ENCODE measurements at places on chromosomes 5 and 9.

DNA sequence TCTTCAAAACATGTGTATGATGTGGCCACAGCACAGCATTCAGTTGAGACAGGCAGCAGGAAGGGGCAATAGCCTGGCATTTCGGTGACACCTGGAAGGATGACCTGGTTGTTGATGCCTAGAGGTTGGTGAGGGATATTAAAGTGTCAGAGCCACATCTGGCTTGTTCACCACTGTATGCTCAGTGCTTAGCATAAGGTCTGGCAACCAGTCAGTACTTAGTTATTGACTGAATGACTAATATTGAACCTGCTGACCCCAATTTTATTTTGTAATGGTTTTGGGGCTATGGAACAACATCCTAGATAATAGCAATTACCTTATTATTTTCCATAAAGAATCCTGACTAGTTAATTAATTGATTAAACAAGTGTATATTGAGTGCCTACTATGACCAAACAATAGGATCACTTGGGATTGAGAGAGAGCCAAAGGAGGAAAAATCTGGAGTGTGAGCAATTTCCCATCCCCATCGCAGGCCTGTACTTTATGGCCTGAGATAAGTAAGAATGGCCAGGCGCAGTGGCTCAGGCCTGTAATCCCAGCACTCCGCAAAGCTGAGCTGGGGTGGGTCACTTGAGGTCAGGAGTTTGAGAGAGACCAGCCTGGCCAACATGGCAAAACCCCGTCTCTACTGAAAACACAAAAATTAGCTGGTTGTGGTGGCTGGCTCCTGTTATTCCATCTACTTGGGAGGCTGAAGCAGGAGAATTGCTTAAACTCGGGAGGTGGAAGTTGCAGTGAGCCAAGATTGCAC, 85.4 kb upstream of the PLPP1 start:
- DNase-seq: no peak

GRCh38 chr9:96554326-96554725, 65.3 kb downstream of the CDC14B start:
- DNase-seq: no peak

- DNase-seq: no peak
These were observed 44.3 kb downstream of the GLRA1 start for GRCh38 chr5:151880324-151880723.

GRCh38 chr5:51960617-51961121, 577.4 kb downstream of the ISL1 start:
- DNase-seq: no peak

DNA sequence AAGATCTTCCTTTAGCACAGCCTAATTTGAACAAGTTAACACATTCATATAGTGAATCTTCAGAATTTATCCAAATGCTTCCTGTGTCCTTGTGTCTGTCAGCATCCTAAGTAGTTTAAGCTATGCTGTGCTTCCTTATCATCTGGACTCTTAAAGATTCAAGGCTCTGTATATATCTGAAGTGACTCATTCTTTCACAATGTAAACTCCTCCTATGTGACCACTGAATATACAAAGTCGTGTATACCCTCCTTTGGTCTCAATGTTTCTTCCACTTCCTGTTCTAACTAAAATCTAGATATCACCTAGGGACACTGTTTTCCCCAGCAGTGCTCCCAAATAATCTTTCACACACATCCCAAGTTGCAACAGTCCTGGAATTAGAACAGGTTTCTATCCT, 935.7 kb upstream of the NUDT12 start:
- no peak for DNase-seq

- DNase-seq: no peak
These were observed 52.4 kb downstream of the HMGCR start for GRCh38 chr5:75389430-75389829.

GRCh38 chr9:84241817-84242373, 98.7 kb downstream of the SLC28A3 start:
- no peak for DNase-seq

- no peak for DNase-seq
These were observed 435.7 kb downstream of the DMAC1 start for GRCh38 chr9:7363777-7364477.

DNA sequence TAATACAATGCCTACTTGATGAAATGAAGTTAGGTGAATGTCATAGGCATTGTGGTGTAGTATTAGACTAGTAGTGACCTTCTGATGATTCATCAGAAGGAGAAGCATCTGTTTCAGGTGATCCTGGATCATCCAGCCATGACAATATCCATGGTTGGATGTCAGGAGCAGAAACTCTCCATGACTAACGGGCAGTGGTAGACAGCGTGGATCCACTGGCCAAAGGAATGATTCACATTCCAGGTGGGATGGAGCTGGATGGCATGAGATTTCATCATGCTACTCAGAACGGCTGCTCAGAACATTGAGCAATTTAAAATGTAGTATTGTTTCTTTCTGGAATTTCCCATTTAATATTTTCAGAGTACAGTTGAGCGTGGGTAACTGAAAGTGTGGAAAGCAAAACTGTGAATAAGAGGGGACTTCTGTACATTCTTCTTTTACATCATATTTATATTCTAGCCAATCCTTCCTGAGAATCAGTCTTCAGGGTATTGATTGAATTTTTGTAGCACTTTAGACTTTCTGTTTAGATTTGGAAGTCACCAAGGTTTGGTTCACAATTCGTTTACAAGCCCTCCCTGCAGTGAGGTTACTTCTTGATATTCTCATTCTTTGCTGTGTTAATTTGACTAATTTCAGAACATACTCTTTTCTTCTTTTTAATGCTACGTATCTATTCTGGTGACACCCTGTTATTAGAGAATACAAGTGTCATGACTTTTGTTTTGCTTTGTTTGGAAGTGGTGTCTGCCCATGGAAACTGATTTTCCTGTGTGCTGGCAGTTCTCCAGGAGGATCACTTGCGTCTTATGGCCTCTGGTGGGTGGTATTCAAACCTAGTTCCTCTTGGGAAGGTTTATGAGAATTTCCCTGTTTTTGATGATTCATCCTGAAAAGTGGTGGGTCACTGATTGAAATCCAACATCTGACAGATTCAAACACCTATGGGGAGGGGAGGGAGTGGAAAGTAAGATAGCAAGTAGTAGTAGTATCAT, 12.2 kb upstream of the CLINT1 start:
- DNase-seq: no peak

- DNase-seq: no peak
These were observed 26.8 kb downstream of the YIPF5 start for GRCh38 chr5:144143625-144144024.

- DNase-seq: no peak
These were observed 182.2 kb downstream of the TMC1 start for GRCh38 chr9:72703574-72703973.

GRCh38 chr5:141515946-141516671, 27.2 kb downstream of the PCDHGC5 start:
- no peak for DNase-seq

DNA sequence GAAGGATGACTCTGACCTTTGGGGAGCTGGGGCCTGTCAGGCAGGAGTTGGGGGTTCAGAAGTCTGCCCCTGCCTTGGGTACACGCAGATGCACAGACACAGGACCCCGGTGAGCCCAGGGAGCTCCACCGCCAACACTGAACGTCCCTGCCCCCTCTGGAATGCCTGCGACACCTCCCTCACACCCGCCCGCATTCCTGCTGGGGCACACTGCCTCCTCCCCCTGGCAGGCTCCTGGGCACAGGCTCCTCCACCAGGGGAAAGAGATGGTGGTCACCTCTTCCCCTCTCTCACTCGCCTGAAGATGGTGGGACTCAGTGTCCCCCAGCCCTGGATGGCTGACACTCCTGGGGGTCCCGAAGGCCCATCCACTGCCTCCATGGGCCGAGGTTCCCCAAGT, 12.0 kb downstream of the CRB2 start:
- no peak for DNase-seq

GRCh38 chr5:196350-196749, 5.1 kb downstream of the LRRC14B start:
- DNase-seq: no peak

DNA sequence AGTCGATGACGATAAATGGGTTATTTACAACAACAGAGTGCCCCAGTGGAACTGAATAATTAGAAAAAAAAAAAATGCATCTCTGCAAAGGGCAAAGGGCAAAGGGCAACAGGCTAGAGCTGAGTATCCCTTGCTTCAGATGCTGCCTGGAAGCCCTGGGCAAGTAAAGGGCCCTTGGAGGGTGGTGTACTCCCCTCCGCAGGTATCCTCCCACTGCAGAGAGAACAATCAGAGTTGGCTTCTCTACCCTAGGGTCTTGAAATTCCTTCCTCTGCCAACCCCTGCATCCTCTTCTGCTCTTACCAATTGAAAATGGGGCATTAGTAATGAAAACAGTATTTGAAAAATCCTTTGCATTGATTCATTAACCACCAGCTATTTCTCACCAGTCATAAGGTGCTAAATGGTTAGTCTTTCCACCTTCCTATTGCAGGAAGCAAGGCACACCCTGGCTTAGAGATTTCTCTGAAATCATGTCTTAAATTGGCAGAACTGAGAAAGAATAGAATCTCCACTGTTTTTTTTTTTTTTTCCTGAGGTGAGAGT, 122.6 kb downstream of the SEMA6A start:
- DNase-seq: no peak

- no peak for DNase-seq
These were observed 623.5 kb upstream of the NUDT12 start for GRCh38 chr5:104186100-104186499.

DNA sequence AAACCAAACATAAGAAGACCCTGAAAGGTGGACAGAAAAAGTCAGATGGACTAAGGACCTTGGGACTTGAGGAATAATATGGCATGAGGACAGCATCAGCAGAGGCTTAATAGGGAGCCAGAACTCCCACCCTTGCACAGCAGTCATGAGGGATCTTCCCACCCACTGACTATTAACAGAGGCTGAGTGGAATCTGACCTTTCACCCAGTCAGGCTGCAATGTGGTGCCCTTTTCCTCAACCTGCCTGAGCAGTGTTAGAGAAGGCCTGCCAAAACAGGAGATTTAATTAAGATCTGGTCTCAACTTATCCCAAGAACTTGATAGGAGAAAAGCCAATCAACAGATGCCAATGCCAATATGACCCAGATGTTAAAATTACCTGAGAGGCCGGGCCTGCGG, 481.9 kb downstream of the KDM4C start:
- DNase-seq: no peak

DNA sequence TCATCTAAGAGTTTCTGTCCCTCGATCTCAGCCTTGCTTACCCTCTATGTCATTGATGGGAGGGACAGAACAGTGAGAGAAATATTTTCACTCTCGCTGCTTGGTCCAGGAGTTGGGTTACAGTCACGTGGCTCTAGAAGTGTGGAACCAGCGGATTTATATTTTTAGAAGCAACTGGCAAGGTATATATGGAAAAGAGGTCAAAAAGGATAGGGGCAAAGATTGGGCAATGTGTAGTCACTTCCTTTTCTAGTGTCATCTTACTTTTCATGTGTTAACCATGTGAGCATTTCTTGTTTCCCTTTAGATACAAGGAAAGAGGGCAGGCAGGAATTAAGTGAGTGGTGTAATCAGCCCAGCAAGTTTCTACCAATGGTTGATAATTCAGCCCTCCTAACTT, 111.5 kb upstream of the ZNF366 start:
- no peak for DNase-seq

GRCh38 chr9:74551266-74551665, 54.1 kb downstream of the RORB start:
- no peak for DNase-seq

- DNase-seq: no peak
These were observed 10.1 kb downstream of the ATG12 start for GRCh38 chr5:115831163-115831768.

- DNase-seq: no peak
These were observed 86.1 kb downstream of the CWC27 start for GRCh38 chr5:64854855-64855254.

DNA sequence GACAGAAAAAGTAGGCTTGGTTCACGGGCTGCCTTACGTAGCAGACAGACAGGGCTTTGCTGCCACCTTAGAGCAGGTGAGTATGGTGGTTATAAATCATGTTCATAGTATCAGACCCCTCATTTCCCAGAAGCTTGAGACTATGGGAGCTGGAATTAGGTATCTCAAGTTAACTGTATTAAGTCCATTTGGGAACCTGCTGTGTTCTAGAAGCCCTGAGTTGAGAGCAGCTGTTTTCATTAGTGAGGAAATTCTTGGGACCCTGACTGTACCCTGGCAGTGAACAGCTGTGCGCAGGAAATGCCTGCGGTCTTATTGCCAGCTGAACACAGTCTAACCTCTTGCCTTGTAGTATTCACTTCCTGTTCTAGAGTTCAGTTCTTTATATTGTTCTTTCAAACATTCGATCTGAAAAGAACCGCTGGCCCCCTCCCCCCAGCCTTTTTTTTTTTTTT, 29.8 kb downstream of the UGCG start:
- DNase-seq: no peak

GRCh38 chr5:132053483-132053882, 7.0 kb upstream of the IL3 start:
- DNase-seq: no peak

- no peak for DNase-seq
These were observed 56.8 kb upstream of the TRAF1 start for GRCh38 chr9:120983259-120983837.

DNA sequence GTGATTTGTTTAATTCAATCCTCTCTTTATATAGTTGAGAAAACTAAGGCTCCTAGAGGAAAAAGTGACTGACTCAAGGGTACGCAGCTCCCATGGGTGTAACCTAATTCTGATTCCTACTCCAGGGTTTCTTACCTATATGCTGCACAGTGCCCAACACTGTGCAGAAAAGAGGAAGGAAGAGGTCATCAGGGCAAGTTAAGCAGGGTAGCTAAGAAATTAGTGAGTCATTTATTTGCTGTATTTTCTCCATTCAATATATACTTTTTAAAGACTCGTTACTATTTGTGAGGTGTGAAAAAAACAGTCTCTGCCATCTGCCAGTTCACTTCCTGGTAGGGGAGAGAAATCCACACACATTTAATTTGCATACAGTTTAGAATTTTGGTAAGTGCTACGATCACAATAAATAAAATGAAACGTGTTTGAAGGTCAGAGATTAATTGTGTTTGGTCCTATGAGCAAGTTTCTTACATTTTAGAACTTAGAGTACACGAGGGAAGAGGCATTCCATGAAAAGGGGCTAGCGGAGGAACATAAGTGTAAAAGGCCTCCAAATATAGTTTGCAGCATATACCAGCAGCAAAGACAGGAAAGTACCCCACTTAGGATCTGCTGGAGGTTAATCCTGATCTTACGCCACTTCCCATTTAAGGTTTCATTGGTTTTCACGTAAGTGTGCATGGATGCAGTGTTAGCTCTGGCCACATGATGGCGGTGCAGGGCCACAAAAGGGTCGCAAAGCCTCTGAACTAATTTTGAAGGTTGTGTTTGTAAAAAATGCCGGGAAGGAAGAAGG, 59.9 kb upstream of the TLR4 start:
- peak; percentile 7 for DNase-seq

- peak; percentile 86 for DNase-seq
These were observed 46.6 kb upstream of the IPPK start for GRCh38 chr9:92716557-92716956.

- no peak for DNase-seq
These were observed 292.7 kb downstream of the RAB3C start for GRCh38 chr5:58875599-58875998.

All from activated T-helper 1 cell treated with anti-CD3 and anti-CD28 coated beads, Interleukin-2, amount 50 U/mL, for 16 hours (primary cell).